T-helper 2 cell treated with Interferon-gamma antibody and Interleukin-4, amounts not matched to agents 5 μg/mL and 100 μg/mL, for 36 hours (primary cell): ENCODE measurements at places on chromosomes 7 and 10.

DNA sequence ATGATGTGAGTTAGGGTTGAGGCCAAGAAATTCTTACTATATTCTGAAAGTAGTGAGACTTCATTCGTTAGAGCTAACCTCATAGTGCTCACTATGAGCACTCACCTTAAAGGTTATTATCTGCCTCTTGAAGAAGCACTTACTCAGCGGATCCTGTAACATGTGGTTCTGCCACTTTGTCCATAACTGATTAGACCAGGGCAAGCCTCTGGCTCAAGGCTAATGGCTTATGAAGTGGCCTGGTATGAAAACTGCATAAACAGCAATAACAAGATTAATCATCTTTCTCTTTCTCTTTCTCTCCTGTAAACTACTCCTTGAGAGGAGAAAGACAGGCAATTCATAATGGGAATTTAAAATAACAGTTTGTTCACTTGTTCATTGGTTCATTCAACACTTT is 82.8 kb downstream of the MAPK8 start:
- H3K27ac ChIP-seq = peak overlapping the region; percentile 2
- peaks cover 2% of the 10 kb centered on the region for H3K27me3 ChIP-seq
- H3K4me1 ChIP-seq = peaks cover 44% of the 10 kb centered on the region
- no peaks in the 10 kb centered on the region for H3K36me3 ChIP-seq

GRCh38 chr10:6607778-6608177 is 27.7 kb upstream of the PRKCQ start:
- H3K36me3 ChIP-seq = peaks cover 42% of the 10 kb centered on the region
- no peak overlapping the region for H3K27ac ChIP-seq
- H3K4me3 ChIP-seq = no peak overlapping the region
- peaks cover 65% of the 10 kb centered on the region for H3K4me1 ChIP-seq

- peaks cover 7% of the 10 kb centered on the region for H3K27me3 ChIP-seq
- H3K4me1 ChIP-seq = no peaks in the 10 kb centered on the region
- no peaks in the 10 kb centered on the region for H3K36me3 ChIP-seq
- H3K4me3 ChIP-seq = no peak overlapping the region
Observed at GRCh38 chr7:128902761-128903585, 7.5 kb downstream of the KCP start.

DNA sequence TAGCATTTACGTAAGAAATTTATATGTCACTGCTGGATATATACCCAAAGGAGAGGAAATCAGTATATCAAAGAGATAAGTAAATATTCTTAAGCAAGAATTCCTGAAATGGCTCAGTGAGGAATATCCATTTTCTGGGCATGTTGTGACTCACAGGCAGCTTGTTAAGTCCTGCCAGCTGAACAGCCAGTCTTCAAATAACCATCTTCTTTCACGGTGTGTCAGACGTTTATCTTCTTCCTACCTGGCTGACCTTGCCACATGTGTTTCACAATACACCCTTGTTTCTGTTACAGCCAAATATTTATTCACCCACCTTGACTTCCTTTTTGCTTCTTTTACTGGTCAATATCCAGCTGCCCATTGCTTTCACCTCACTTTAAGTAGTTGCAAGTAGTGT is 648.1 kb downstream of the ANKRD7 start:
- H3K4me1 ChIP-seq = no peaks in the 10 kb centered on the region
- no peaks in the 10 kb centered on the region for H3K27me3 ChIP-seq
- H3K27ac ChIP-seq = no peak overlapping the region
- DNase-seq = no peak
- H3K36me3 ChIP-seq = no peaks in the 10 kb centered on the region

DNA sequence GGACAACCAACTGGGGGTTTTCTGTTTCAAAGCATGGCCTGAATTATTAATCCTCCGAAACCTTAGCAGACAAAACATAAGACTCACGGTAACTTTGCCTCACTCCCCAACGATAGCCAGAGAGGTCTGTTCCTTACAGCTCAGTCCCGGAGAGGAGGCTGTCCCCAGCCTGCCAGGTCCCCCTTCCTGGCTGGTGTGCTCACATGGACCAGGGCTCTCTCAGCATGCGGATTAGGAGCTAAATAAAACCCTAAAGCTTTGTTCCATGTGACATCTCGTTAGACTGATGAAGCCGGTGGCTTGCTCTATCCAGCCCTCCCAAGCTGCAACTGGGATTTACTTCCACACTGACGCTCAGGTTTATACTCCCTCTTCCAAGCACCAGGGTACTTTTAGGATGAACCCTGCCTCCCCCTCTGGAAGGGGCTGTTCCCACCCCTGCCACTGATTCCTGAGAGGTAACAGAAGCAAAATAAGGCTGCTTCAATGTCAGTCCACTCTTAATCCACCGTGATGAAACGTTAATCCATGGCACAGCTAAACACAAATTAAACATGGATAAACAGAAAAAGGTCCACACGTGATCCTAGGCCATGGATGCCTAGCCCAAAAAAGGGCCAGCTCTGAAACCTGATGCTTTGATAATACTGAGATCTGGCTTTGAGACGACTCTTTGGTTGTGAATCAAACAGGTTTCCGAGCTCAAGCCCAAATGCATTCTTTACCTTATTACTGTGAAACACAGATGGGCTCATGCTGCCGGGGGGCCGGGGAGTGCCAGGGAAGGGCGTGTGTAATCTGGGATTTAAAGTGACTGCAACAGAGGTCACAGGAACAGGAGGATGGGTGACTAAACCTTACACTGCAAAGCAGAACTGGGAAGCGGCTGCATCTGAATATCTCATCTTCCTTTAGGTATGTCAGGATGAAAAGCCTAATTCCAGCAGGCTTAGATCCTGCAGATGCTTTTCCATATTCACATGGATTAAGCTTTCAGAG is 86.2 kb downstream of the ZRANB1 start:
- no peaks in the 10 kb centered on the region for H3K36me3 ChIP-seq
- H3K4me1 ChIP-seq = no peaks in the 10 kb centered on the region
- H3K27ac ChIP-seq = no peak overlapping the region
- no peaks in the 10 kb centered on the region for H3K27me3 ChIP-seq

DNA sequence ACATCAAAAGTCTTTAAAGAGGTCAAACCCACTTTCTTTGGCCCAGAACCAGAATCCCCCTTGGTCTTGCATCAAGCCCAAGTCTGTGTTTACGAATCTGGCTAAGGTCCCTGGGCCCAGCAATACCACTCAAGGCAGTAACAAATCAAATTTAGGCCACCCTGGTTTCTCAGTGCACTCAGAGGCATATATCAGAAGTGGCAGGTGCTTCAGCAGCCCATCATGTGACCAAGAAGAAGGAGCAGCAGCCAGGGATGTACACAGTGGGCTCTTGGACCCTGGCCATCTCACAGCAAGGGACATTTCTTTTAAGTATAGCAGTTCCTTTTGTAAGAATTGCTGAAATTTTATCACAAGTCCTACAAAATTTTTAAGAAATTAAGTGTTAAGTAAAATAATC is 7.3 kb upstream of the SLC25A13 start:
- DNase-seq = no peak
- no peak overlapping the region for H3K27ac ChIP-seq

DNA sequence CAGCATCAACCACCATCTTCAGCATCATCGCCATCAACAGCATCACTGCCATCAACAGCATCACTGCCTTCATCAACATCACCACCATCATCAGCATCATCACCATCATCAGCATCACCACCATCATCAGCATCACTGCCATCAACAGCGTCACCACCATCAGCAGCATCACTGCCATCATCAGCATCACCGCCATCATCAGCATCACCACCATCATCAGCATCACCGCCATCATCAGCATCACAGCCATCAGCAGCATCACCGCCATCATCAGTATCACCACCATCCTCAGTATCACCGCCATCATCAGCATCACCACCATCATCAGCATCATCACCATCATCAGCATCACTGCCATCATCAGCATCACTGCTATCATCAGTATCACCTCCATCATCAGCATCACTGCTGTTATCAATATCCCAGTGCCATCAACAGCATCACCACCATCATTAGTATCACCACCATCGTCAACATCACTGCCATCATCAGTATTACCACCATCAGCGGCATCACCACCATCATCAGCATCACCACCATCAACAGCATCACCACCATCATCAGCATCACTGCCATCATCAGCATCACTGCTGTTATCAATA is 115.2 kb downstream of the RGS10 start:
- no peaks in the 10 kb centered on the region for H3K27me3 ChIP-seq
- H3K36me3 ChIP-seq = peaks cover 38% of the 10 kb centered on the region
- H3K4me1 ChIP-seq = peaks cover 7% of the 10 kb centered on the region
- no peak overlapping the region for H3K27ac ChIP-seq
- H3K4me3 ChIP-seq = no peak overlapping the region
